ENCODE measurements at places on chromosomes 11 and 22.

DNA sequence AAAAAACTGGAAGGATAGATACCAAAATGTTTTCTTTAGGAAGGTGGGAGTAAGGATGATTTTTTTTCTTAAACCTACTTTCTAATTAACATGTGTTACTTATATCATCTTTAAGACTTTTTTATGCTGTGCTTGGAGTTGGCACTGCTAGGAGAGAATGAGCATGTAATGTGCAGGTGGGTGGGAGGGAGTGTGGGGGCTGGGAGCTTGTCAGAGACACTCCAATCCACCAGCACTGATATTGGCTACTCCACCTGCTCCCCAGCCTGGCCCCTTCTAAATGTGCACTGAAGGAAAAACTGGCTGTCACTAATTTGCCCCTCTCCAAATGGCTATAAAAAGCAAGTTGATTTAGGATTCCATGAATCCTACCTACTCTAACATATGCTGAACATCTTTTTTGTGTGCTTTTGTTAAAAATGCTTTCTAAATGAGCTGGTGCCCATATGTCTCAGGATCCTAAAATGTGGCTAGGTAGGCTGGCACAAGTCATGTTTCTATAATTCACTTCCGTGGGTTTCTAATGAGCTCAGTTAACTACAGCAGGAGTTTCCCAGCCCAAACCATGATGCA, 44.3 kb upstream of the BMAL1 start:
- no peak for DNase-seq

DNA sequence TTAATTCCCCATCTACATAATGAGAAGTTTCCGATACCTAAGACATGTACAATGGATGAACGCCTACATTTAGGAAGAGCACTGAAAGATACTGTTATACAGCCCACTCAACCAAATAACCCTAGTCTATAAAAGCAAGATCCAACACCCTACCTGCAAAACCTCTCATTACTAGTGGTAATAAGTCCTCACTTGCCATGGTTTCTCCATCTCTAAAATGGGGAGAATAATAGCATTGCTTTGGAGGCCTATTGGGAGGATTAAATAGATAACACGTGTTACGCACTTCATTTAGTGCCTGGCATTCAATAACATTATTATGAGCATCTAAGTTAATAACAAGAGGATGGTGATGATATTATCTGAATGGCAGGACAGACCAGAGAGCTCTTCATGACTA, 16.9 kb downstream of the LGR4 start:
- no peak for DNase-seq

DNA sequence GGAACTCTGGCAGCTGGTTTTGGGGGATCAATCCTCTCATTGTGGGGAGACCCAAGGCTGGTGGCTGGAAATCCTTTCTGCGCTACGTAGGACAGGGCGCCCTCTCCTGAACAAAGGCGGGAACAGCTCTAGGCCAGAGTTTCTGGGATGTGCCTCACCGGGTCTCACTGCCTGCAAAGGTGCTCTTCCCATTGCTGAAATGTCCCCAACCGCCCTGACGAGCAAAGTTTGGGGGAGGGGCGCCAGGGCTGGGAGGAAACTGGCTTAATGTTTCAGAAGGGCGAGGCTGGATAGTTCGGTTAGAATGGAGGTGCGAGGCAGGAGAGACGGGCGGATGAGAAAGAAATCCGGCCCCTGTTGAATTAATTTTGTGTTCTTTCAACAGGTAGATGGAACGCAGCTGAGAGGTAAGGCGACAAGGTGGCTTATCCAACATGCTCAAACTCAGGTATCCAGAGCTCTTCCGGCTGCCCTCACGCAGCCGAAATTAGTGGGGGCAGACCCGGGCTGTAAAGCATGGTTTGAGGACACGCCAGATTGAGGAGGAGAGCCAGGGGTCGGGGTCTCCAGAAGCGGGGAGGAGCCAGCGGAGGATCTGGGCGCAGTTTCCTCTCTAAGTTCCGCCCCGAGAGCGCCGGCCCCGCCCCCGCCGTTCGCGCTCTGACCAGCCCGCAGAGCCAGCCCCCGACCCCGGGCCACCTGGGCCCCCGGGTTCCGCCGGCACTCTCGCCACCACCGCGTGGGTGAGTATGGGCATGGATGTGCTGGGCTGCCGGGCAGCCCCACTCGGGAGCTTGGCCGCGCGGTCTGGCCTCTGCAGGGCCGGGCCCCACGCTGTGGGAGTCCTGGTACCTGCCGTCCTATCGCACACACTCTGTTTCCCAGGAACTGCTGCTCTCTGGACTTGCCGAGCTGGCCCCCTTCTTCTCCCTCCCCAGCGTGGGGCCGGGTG, at the start of gene PGAP2:
TSS of gene PGAP2 (plus strand) at position 652 of the 952 bp plus-strand sequence. CDS start 2,700 bp downstream, outside the sequence.
- no peak for DNase-seq

DNA sequence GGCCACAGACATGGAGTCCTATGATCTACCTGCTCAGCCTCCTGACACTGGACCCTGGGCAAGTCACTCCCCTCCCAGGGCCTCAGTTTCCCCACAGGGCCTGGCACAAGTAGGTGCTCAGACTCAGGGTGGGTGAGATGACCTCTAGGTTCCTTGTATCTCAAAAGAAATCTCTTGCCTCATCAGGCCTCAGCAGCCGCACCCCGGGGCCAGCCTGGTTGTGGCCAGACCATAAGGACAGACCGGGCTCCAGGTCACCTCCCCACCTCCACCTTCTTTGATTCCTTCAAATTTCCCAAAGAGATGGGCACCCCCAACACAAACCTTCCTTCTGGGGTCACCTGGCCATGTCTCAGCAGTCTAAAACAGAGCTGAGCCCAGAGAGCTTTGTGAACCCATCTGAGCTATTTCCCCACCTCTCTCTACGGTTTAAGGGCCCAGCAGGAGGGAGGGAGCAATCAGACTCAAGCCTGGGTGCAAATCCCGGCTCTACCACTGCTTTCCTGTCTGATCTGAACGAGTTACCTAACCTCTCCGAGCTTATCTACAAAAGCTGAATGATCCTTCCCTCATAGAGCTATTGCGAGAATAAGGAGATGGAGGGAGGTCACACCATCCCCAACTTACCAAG, 2.5 kb upstream of the APOL4 start:
- no peak for DNase-seq

DNA sequence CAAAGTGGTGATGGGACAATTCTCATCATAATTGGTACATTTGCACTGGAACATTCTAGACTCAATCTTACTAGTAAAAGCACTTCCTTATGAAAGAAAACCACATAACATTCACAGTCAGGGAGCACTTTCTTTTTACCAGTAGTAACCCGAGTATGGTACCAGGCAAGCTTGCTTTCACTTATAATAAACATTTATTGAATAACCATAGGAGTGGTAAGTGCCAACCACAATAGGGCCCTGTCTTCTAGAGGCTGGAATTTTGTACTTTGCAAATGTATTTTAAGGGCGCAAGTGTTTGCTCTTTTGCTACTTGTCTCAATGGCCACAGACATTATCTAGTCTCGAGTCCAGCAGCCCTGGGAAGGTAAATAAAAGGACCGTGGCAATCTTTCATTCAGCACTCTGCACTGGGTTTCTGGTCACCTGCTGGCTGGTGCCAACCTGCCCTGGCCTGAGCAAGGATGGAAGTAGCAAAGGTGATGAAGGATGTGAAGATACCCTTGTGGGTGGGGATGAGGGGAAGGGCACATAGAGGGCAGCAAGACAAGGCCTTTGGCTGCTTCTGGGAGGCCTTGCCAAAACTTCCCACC, 24.2 kb downstream of the C22orf31 start:
- DNase-seq: no peak

GRCh38 chr22:36775586-36775963, 344 bp downstream of the IFT27 start:
- DNase-seq: no peak

Data from NCI-H2081 treated with DMSO at 0.1 percent for 48 hours (cell line).